GDM1 (cell line): ENCODE measurements at places on chromosomes 16 and 17.

GRCh38 chr17:61579961-61580360 lies 11.1 kb downstream of the NACA2 start:
- no peak for DNase-seq

DNA sequence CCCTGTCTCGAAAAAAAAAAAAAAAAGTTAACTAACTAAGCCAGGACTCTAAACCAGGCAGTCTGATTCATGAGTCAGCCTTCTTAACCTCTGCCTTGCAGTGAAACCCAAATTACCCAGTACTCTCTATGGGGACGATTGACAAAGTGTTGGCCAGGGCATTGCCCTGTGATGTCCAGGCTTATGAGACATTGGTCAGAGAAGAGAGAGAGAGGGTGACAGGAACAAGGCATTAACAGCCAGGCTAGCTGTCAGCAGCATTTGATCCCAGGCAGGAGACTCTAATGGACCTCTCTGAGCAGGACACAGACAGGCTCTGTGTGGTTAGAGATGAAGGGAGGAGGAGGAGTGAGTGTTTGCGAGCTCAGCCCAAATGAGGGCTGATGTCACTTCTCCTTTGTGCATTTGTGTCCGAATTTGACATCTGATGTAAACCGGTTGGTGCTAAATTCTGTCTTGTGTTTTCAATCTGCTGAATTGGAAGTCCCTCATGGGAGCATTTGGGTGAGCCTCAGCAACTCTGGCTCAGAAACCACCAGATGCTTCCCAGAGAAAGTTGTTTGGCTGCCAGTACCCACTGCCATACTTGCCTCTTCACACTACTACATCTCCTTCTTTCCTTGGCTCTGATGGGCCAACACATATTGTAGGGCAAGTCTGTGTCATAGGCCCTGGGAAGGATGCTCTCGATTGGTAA lies 4.3 kb upstream of the MYL4 start:
- DNase-seq: no peak

- DNase-seq: no peak
Measured at GRCh38 chr17:8160224-8160577, 2.5 kb downstream of the VAMP2 start.

- DNase-seq: no peak
Measured at GRCh38 chr17:31521632-31522283, 130.3 kb downstream of the RAB11FIP4 start.

GRCh38 chr17:45345554-45346215 lies 28.9 kb upstream of the MAP3K14 start:
- DNase-seq: peak; percentile 24

DNA sequence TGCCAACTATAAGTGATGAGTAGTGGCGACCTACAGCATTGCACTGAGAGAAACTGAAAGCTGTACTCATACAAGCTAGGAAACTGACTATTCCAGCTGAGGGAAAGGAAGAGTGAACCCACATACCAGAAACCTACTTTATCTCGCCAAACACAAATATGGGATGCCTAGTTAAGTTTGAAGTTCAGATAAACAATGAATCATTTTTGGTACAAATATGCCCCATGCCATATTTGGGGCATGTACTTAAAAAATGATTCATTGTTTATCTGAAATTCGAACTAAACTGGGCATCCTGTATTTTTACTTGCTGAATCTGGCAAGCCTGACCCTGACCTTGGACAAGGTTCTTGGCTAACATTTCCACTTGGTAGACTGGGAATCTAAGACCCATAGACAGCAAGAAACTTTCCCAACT lies 527.8 kb upstream of the PSMD7 start:
- DNase-seq: no peak

GRCh38 chr16:54446639-54447038 lies 160.1 kb upstream of the IRX3 start:
- no peak for DNase-seq

GRCh38 chr16:6947291-6947690 lies 385.4 kb upstream of the RBFOX1 start:
- DNase-seq: no peak

- DNase-seq: peak; percentile 46
Measured at GRCh38 chr17:29124135-29124924, 55.9 kb downstream of the MYO18A start.

DNA sequence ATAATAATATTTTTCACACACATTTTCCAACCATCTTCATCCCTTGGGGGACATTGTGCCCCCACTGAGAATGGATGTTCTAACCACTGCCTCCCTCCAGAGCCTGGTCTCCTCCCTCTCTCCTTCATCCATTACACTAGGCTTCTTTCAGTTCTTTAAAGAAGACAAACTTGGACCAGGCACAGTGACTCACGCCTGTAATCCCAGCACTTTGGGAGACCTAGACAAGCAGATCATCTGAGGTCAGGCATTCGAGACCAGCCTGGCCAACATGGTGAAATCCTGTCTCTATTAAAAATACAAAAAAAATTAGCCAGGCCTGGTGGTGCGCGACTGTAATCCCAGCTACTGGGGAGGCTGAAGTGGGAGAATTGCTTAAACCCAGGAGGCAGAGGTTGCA lies 6.5 kb downstream of the ALOX15 start:
- DNase-seq: no peak

DNA sequence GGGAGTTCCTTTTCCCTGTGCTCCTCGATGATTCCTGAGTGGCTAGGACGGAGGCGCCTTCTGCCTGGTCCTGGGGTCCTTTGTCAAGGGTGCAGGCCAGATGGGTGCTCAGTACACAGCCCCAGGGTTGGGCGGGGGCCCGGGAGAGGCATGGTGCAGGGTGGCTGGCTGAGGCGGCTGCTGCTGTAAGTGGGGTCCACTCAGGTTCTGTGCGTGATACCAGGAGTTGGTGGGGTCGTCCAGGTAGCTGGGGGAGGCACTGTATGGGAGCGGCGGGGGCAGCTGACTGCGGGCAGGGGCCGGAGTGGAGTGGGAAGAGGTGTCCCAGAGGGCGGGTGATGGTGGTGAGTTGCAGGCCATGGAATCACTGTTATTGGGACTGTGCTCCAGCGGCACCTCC lies 3.6 kb downstream of the DLX3 start:
- DNase-seq: no peak

DNA sequence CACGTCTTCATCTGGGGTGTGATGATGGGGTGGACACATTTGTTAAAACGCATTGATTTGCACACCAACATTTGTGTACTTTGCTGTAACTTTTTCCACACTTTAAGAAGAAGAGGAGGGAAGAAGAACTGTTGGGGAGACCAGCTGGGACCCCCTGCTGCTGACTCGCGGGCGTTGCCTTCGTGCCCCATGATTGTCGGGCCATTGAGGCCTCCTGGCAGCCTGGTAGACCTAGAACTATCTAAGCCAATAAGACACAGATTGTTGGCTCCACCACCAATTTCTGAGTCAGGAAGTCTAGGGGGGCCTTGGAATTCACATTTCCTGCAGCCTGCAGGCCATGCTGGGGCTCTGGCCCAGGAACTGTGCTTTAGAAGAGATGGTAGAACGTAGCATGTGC lies 105.5 kb downstream of the TNFRSF13B start:
- DNase-seq: no peak
